ENCODE measurements at places on chromosomes 4 and X. TPM values are rescaled to one million over a fixed set of nuclear protein-coding genes. Genes with fewer than 3 reads are reported as not detected.

The DMRTC1 gene
- not detected for total RNA-seq

The SLITRK4 gene
- 11.2 TPM for total RNA-seq

The SATL1 gene
- 0.21 TPM for total RNA-seq

The ARMCX4 gene
- total RNA-seq, result 28.0 TPM

The SOD3 gene
- 27.1 TPM for total RNA-seq

The EIF1AX gene
- total RNA-seq, result 69.3 TPM

The MAGEC2 gene
- total RNA-seq, result not detected

DNA sequence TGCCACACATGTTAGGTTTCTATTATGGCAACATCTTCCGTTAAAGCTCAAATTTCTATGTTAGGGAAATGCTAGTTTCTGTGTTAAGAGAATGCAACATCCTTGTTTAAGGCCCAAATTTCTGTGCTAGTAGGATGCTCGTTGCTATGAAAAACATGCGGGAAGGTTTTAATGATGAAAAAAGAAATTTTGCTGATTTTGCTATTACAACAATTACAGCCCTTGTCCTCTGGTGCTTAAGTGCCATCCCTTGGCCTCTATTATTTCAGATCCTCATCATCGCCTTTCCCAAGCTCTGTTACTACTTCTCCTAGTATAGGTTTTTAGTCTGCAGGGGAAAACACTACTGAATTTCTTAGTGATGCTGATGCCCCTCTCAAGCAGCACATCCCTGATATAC lies 412.6 kb upstream of the NDST3 start:
- DNase-seq, result no peak

GRCh38 chr4:44086753-44087152 lies 361.9 kb downstream of the KCTD8 start:
- DNase-seq, result no peak

DNA sequence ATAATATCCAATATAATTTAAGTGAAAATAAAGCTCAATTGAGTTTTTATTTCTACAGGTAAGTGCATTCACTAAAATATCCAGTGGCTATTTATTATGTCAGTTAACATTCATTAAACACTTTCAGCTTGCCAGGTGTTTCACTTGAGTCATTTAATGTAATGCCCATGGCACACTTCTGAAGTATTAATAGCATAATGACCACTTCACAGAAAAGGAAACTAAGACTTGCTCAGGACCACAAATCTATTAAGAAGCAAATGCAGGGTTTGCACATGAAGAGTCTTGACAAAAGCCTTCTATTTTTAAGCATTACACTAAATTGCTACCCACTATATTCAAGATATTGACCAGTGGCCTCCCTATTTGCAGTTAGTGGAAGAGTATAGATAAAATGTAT lies 612.7 kb downstream of the KCTD8 start:
- DNase-seq, result no peak

GRCh38 chrX:27680726-27681125 lies 90.6 kb downstream of the DCAF8L2 start:
- DNase-seq, result no peak

DNA sequence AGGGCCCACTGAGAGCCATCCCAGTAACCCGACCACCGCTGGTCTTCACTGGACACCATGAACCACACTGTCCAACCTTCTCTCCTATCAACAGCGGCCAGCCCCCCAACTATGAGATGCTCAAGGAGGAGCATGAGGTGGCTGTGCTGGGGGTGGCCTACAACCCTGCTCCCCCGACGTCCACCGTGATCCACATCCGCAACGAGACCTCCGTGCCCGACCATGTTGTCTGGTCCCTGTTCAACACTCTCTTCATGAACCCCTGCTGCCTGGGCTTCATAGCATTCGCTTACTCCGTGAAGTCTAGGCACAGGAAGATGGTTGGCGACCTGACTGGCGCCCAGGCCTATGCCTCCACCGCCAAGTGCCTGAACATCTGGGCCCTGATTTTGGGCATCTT lies 423.8 kb upstream of the EPHA5 start:
- DNase-seq, result no peak

DNA sequence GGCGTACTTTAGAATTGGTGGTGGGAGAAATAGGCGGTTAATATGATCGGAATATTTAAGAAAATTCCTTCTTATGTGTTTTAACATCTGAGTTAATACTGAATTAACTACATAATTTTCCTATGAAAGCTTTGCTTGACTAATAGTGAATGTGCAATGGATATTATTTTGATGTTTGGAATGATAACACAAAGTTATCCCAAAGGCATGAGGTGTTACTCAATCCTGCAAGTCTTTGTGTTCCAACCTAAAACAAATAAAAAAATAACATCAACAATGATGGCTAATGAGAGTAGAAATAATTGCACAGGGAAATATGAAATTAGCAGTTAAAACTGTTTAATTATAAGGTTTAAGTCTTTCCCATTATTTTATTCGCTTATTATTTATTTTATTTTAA lies 183.6 kb upstream of the ARSJ start:
- no peak for DNase-seq

- no peak for DNase-seq
Observed at GRCh38 chr4:79147251-79147650, 178.6 kb downstream of the NAA11 start.

- no peak for DNase-seq
Observed at GRCh38 chr4:132001542-132001941, 1147.6 kb upstream of the PCDH10 start.

- DNase-seq, result no peak
Observed at GRCh38 chrX:63740382-63740781, 44.6 kb downstream of the ARHGEF9 start.

DNA sequence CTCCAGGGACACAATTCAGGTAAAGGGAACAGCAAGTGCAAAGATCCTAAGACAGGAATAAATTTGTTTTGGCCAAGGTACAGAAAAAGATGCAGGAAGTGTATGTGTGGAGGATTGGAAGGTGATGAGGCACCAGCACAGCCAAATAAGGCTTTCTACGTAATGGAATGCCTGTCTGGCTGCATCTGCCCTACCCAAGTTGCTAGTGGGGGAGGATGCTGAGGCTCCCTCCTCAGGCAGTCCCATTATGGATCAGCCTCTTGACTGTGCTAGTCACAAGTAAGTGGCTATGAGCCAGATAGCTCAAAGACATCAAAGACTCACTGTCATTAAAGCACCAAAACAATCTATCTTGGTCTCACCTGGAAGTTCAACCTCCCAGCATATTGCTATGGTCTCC lies 300.9 kb upstream of the FAT4 start:
- no peak for DNase-seq

DNA sequence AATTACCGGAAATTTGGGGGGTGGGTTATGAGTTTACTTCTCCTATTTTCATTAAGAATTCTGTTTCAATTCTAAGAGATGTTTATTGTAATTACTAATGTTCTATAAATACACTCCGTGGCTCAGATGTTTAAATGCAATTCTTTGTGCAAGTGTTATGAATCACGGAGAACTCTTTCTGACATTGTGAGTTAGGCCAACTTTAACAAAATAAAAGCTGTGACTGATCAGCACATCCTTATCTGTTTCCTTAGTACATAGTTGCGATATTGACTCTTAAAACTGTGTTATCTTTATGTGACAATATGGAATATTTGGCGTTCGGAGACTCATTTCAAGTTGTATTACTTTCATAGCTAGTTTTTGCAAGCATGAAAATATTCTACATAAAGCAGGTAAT lies 902 bp downstream of the KLHL4 start:
- DNase-seq, result no peak
